Stimulated activated CD8-positive, alpha-beta memory T cell treated with anti-CD3 and anti-CD28 coated beads, Interleukin-7, amount 100 ng/mL, for 1 hour (primary cell): ENCODE measurements at places on chromosomes 6 and 20.

GRCh38 chr6:167670938-167671338 is 155.8 kb upstream of the AFDN start:
- DNase-seq: no peak

GRCh38 chr20:10943686-10944265 is 270.0 kb upstream of the JAG1 start:
- no peak for DNase-seq

DNA sequence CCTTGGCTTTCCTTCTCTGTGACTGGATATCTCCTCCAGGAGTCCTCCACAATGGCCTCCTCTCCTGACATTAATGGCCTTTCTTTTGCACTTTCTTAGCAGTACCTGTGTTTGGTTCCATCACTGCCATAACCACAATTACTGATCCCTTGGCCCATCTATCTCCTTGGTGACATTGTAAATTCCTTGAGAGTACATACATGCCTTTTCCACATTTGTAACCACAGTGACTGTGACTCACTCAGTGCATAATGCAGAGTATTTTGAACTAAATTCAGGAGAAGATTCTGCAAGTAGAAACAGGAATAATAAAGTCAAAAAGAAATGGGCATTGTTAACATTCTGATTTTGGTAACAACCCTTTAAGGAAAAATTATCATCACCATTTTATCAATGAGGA is 197.2 kb upstream of the SOX4 start:
- DNase-seq: no peak

DNA sequence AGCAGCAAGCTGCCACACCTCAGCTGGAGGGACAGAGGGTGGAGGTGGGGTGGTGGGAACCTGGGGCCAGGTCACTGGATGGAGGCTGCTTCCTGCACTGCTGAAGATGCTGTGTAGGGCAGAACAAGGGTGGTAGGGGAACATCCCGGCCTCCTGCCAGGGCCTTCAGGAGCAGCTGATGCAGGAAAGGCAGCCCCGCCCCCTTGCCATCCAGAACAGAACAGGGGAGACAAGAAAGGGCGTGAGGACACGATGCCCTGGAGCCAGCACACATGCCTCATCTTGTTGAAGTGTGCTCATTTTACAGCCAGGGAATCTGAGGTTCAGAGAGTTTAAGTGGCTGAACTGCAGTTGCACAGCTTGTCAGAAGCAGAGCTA is 43.1 kb upstream of the PHACTR3 start:
- no peak for DNase-seq

GRCh38 chr20:3765171-3765882 is 2.2 kb downstream of the ADISSP start:
- no peak for DNase-seq

DNA sequence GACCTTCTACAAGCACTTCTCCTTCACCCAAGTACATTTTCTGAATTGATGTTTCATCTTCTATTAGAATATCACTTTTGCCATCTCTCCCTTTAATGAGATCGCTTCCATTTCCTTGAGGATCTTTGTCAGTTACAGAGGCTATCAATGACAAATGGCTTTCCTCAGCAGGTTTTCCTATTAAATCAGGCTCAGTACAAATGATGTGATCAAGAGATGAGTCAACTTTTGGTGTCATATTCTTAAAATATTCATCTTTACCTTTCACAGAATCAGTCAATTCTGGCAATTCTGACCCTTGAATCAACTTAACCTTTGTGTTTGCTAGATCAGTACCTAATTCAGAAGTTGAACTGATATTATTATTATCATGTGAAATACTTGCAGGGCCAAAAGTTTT is 37.3 kb downstream of the DST start:
- DNase-seq: no peak

GRCh38 chr6:3175715-3176402 is 18.5 kb upstream of the TUBB2A start:
- DNase-seq: no peak

- DNase-seq: no peak
These were observed 373.4 kb upstream of the EPHA7 start for GRCh38 chr6:93792746-93793145.

DNA sequence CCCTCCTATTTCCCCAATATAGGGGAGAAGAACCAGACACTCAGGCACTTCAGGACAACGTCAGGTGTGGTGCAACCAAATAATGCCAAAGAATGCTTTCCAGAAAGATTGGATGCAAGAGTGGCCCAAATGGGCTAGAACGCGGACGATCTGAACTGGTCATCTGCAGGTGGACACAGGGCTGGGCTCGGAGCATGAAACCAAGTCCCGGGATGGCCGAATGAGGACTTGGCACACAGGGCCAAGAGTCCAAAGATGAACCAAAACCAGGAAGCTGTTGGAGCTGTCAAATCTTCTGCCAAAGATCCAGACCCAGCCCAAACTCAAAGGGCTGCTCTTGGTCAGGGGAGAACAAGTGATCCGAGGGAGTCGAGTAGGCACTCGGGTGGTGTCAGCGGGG is 143.9 kb upstream of the ARID1B start:
- no peak for DNase-seq

- no peak for DNase-seq
These were observed 88.1 kb downstream of the SNAP25 start for GRCh38 chr20:10306440-10307358.

DNA sequence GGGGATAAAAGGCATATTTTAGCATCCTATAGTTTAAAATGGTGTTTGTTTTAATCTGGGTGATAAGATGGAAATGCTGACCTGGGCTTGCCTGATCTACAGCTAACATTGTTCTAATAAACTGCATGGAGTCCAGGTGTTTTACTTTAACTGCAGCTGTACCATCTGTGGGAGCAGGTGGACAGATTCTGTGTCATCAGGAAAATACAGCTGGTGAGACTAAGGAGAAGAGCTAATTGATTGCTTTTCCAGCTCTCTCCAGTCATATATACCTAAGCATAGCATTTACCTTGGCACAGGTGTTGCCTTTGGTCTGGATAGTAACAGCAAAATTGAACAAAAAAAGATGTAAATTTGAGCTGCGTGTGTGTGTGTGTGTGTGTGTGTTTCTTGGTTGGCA is 31.6 kb downstream of the CBFA2T2 start:
- no peak for DNase-seq

DNA sequence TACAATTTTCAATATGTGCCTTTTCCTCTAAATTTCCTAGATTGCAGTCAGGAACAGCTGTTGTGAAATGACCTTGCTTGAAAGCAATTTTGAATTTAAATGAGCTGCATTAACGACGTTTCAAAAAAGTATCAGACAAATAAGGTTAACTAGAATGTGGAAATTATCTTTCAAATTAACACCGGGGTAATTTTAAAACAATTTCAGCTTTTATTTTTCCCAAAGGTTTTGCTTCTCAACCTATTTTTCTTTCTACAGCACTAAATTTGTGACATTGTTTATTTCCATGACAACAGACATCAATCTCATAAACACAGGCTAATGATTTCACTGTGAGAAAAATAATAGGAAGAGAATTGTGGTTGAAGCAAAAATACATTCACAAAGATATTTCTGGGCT is 38.5 kb downstream of the COL12A1 start:
- no peak for DNase-seq

- DNase-seq: no peak
These were observed 8.7 kb downstream of the DNAAF9 start for GRCh38 chr20:3398681-3399252.

- DNase-seq: no peak
These were observed 36.7 kb downstream of the USP45 start for GRCh38 chr6:99478483-99478882.

DNA sequence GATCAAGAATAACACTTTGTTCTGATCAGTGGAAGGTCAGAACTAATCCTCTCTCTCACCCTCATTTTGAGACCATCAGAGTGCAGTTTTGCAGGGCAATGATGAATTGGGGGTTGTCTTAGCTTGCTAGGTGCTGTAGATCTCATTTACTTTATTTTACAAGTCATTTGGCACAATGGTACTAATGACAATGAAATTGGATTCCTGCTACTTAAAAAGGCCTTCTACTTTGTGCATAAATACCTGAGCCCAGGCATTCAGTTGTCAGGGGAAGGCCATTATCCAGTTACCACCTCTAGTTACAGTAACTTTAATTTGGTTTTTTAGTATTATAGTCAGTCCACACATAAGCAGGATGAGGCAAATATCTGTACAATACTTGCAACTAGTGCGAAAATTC is 240.0 kb downstream of the HDGFL1 start:
- no peak for DNase-seq

GRCh38 chr6:81859884-81860283 is 107.4 kb upstream of the TENT5A start:
- DNase-seq: no peak

GRCh38 chr6:36169023-36170007 is 27.2 kb upstream of the BRPF3 start:
- no peak for DNase-seq

DNA sequence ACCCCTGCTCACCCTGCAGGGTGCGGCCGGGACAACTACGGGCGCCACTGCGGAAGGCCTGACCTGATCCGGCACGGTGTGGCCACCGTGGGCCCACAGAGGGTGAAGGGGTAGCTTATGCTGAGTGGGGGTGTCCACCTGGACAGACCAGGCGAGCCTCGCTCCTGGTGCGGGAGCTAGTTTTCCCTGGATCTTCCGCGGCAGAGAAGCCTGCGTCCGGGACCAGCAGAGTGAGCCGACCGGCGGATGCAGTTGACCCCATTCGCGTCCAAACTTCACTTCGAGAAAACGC is 38.2 kb downstream of the NCR2 start:
- no peak for DNase-seq

- DNase-seq: no peak
These were observed 5.1 kb upstream of the EPB41L1 start for GRCh38 chr20:36149469-36149868.

DNA sequence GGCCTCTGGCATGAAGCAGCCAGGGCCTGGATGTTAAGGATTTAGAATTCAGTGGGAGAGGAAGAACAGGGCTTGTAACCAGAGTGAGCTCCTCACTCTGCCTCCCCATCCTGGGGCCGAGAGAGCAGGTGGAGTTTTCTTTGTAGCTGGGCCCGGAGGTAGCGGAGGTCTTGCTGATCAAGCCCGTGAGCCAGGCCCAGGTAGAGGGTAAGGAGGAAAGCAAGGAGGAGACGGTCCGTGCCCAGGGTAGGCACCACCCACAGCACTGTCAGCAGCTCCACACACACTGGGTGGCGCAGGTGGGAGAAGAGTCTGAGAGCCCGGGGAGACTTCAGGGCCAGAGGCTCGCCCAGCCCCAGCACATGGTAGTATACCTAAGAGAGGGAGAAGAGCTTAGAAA is 2.1 kb upstream of the PPP1R18 start:
- DNase-seq: no peak

DNA sequence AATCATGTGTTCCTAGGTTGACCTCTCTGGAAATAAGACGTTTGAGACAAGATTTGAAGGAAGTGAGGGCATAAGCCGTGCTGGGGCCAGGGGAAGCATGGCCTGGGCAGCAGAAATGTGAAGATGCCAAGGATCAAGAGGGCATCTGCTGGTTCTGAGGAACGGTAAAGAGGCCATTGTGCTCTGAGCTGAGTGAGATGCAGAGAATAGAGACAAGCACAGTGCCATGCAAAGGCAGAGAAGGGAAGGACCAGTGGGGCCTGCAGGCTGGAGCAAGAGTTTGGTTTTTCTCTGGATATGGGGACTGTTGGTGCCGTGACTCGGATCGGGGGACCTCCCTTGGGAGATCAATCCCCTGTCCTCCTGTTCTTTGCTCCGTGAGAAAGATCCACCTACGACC is 50.8 kb downstream of the SMPDL3A start:
- DNase-seq: no peak

- DNase-seq: peak; percentile 18
These were observed 224.2 kb downstream of the NFATC2 start for GRCh38 chr20:51318058-51318949.

GRCh38 chr20:48679599-48679998 is 148.2 kb downstream of the PREX1 start:
- DNase-seq: no peak

GRCh38 chr20:40967700-40968099 is 60.9 kb upstream of the TOP1 start:
- DNase-seq: no peak

- DNase-seq: no peak
These were observed 52.2 kb upstream of the UNC93A start for GRCh38 chr6:167238694-167239467.

GRCh38 chr6:169084067-169084466 is 169.6 kb downstream of the THBS2 start:
- DNase-seq: no peak

- no peak for DNase-seq
These were observed 184.3 kb downstream of the ZNF217 start for GRCh38 chr20:53409447-53409717.

DNA sequence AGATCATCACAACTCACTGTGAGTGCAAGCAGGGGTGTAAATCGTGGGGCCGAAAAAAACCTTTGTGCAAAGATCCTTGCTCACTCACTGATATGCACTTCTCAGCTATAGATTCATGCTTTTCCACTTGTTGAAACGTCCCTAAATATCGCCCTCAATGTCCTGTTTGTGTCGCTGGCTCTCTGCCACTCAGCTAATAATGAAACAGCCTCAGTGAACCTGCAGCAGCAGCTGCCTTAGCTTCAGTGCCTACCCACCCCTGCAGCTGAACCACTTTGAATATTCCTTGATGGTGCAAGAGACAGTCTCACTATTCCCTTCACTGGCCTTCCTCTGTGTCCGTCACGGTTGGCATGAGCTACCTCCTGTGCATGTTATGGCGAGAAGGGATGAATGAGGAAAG is 128.9 kb upstream of the NAA20 start:
- DNase-seq: no peak

DNA sequence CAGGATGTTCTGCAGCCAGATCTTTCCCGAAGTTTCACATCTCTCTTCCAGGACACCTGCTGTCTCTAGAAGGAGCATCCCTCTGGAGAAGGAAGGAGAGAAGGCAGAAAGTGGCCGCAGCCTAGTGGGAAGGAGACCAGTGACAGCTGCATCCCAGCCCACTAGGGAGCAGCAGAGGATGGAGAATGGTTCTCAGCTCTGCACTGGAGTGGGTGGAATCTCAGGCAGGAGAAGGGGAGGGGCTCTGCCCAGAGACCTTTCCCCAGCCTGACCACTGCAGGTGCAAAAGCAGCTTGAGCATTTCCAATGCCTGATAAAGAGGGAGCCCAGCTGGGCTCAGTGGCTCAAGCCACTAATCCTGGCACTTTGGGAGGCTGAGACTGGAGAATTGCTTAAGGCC is 32.3 kb downstream of the NCR2 start:
- no peak for DNase-seq

DNA sequence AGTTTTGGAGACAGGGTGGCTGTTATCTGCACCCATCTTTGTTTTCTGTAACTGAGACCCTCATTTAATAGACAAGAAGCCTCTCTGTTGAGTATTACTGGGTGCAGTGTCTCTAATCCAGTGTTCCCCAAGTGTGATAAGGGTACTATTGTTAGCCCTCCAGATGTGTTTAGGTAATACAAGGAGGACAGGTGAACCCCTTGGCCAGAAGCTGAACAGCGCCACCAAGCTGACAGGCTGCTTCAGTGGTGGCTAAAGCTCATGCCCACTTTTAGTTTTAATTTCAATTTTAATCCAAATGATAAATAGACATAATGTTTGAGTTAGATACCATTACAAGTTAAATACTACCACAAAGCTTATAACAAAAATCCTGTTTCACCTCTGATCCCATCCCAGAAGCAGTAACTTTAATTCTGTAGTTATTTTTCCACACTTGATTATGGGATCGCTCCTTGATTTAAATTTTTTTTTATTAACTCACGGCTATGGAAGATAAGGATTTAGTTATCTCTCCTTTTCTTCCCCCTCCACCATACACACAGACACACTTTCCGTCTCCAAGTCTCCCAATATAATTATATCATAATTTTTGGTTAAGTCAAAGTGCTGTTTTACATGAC is 8.4 kb upstream of the STK35 start:
- no peak for DNase-seq
